ENCODE measurements at places on chromosomes 4 and X.

- no peak for DNase-seq
Observed at GRCh38 chr4:101785486-101785885, 5.0 kb upstream of the BANK1 start.

DNA sequence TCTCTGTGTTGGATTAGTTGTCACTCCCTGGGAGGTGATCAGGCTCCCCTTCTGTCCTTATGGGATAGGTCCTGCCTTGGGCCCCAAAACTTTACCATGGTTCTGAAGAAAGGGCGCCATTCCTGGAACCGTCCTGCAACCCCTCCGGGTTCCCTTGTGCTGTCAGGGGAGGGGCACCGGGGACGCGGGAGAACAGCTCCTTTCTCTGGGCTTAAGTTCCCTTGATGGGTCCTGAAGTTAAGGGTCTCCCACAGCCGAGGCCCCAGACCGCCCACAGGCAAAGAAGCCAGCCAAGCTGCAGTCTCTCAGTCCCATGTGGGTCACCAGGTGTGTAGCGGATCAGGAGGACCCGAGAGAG, 44.8 kb downstream of the UGT2A3 start:
- no peak for DNase-seq

GRCh38 chr4:27343411-27343810, 482.8 kb downstream of the STIM2 start:
- no peak for DNase-seq

DNA sequence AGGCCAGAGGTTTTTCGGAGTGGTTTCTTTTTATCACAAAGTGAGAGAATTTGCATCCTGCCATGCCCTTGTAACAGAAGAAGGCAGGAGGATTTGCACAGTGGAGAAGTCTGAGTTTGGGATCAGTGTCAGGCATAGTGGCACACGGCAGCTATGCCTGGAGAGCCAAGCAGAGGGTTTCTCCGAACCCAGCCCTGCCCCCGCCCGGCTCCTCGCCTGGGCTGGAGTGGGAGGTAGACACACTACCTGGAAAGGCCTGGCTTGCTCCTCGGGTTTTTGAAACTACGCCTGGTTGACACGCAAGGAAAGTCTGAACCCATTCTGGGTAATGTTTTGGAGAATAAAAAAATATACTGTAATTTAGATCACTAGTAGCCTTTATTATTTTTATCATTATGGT, 1653.6 kb upstream of the TENM3 start:
- no peak for DNase-seq

- DNase-seq: no peak
Observed at GRCh38 chr4:26010304-26010703, 96.3 kb downstream of the SMIM20 start.

All from HS-27A (cell line).